ENCODE measurements at places on chromosomes 2 and 18. TPM values are rescaled to one million over a fixed set of nuclear protein-coding genes. Genes with fewer than 3 reads are reported as not detected.

The OTOS gene
- total RNA-seq: not detected

The CFAP221 gene
- total RNA-seq: not detected

DNA sequence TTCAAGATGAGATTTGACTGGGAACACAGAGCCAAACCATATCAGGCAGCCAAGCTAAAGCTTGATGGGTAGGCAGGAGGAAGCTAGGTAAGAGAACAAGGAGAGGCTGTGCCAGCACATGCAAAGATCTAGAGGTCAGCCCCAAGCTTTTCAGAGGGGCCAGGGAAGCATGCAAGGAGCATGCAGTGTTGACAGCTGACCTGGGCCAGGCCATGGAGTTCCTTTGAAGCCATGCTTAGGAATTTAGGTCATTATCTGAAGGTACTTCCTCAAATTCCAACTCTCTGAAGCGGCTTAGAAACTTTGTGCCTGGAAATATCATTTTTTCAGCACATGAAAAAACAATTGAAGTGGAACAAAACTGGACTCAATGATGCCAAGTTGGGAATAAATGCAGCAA lies 130.8 kb downstream of the SPAG16 start:
- H3K27me3 ChIP-seq: no peaks in the 10 kb centered on the region
- no peaks in the 10 kb centered on the region for H3K36me3 ChIP-seq
- H3K4me1 ChIP-seq: peaks cover 12% of the 10 kb centered on the region
- no peak for DNase-seq
- H3K4me3 ChIP-seq: no peak overlapping the region

- no peak overlapping the region for H3K4me3 ChIP-seq
- no peak overlapping the region for H3K27ac ChIP-seq
- no peaks in the 10 kb centered on the region for H3K36me3 ChIP-seq
- DNase-seq: no peak
- no peaks in the 10 kb centered on the region for H3K27me3 ChIP-seq
Measured at GRCh38 chr2:69692424-69692823, 48.9 kb upstream of the AAK1 start.

DNA sequence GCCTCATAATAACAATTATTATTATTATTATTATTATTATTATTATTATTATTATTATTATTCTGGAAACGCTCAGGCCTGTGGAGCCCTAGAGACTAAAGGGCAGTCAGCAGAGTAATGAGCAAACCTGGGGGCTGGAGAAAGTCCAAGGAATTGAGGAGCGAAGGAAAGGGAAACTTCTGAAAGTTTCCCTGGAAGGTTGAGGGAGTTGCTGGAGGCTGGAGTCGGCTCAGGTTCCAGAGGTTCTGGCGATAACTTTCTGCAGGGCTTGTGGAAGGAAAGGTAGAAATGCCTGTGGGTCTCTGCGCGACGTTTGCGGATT lies 9.2 kb downstream of the POU3F3 start:
- peaks cover 53% of the 10 kb centered on the region for H3K27me3 ChIP-seq
- no peaks in the 10 kb centered on the region for H3K4me1 ChIP-seq
- no peaks in the 10 kb centered on the region for H3K36me3 ChIP-seq
- DNase-seq: no peak
- no peak overlapping the region for H3K27ac ChIP-seq
- H3K4me3 ChIP-seq: no peak overlapping the region

Data from PC-9 (cell line).